ENCODE measurements at places on chromosomes 5 and 9.

DNA sequence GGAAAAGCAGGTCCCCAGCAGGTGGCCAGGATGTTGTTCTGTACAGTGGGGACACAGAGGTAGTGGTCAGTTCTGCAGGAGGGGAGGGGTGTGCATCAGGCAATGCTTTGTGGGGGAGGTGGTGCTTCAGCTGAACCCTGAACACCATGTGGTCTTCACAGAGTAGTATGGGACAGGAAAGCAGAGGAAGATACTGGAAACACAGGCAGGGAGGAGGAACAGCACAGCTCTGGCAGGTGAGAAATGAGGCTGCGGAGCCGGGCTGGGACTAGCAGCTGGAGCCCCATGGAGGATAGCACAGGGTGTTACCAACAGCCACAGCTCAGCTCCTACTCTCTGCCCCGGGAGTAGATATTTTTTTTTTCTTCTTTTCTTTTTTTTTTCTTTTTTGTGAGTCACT is 161.5 kb downstream of the ENTREP1 start:
- DNase-seq: no peak

GRCh38 chr5:157248821-157249470 is 17.0 kb upstream of the CYFIP2 start:
- no peak for DNase-seq

- DNase-seq: no peak
Observed at GRCh38 chr9:122848256-122848943, 20.0 kb upstream of the PDCL start.

DNA sequence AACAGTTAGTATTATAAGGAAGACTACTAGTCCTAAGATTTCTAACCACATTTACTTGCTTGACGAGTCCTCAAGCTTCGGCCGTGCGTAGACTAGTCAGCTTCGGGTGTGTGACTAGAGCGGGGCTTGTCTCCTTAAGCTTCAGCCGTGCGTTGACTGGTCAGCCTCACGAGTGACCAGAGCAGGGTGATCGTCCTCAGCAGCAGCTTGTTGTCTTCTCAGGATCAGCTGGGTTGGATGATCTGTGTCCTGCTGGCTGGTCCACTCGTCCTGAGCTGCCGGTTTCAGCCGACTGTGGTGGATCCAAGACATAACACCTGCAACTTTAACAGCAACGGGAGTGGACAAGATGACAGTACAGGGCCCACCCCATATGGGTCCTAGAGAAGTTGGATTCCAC is 16.7 kb downstream of the CEL start:
- DNase-seq: no peak

DNA sequence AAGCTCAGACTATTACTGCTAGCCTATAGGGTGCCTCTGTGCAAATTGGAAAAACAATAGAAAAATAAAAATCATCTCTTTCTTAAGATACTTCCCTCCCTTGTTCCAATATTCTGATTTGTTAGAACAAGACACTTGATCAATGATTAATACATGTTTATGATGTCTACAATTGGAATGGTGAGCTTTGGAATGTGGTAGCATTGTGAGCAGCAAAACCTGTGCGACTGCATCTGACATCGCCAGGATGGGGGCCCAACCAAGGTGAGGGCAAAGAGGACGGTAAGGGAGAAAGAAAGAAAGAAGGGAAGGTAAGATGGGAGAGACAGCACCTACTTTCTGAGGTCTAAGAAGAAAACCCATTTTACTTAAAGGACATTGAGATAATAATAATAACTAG is 183.0 kb upstream of the TRIM32 start:
- DNase-seq: no peak

DNA sequence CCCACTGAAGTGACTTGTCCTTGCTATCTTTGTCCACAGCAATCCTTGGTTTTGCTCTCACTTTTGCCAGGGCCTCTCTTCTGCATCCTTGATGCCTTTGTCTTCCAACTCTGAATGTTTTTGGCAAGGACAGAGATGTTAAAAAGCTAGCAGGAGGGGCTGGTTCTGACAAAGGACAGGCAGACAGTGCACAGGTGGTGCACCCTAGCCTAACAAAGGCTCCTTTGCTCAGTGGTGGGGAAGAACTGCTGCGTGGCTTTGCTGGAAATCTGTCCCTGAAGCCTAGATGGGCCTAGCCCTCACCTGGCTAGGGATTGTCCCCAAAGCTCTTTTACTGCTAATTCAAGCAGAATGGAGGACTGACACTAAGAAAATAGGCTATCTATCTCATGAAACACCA is 233.5 kb downstream of the MAN2A1 start:
- no peak for DNase-seq

DNA sequence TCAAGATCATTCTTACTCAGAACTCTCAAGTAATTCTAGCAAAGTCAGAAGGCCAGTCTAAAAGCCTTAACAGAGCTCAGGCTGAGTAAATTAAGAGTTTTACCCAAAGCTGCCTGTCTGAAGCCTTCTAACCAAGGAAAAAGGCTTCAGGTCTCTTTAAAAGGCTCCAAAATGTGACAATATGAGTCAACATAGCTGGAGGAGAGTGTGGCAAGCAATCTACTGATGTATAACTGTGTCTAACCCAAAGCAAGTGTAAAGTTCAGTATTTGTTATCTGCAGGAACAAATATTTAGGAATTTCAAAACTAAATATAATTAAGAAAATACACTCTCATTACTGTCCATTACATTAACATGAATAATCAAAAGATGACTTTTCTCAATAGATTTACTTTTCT is 11.0 kb downstream of the ZBTB5 start:
- DNase-seq: no peak

DNA sequence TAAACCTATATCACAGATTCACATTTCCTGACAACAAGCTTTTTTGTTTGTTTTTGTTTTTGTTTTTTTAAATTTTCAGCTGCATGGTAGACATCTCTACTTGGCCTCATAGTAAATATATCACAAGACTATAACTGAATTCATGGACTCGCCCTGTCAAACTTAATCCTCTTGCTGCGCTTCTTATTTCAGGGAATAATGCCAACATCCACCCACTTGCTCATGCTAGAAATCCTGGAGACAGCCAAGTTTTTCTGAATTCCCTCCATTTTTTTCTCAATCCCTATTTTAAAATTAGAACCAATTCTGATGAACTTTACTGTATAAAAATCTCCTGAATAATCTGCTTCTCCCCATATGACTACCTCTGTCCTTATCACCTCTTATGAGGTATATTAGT is 283.6 kb upstream of the RPS23 start:
- no peak for DNase-seq

- no peak for DNase-seq
Observed at GRCh38 chr9:37032713-37033112, 1.4 kb downstream of the PAX5 start.

DNA sequence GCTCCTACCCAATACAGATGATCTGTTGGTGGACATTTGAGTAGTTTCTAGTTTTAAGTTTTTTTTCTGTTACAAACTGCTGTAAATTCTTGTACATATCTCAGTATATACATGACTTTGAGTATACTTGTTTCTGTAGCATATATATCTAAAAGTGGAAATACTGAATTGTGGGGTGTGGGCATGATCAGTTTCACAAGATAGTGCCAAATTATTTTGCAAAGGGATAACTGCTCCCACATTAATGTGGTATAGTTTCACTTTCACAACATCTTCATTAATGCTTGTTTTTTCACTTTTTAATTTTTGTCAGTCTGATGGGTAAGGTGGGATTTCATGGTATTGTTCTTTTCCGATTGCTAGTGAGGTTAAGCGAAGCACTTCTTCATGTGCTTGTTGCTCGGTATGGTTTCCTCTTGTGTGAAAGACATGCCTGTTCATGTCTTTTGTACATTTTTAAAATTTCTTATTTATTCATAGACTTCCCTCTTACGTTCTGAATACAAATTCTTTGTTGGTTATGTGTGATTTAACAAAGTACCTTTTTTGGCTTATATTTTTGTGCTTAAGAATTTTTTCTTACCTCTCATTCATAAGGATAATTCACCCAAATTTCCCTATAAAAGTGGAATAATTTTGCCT is 103.5 kb downstream of the CDC42SE2 start:
- DNase-seq: no peak

DNA sequence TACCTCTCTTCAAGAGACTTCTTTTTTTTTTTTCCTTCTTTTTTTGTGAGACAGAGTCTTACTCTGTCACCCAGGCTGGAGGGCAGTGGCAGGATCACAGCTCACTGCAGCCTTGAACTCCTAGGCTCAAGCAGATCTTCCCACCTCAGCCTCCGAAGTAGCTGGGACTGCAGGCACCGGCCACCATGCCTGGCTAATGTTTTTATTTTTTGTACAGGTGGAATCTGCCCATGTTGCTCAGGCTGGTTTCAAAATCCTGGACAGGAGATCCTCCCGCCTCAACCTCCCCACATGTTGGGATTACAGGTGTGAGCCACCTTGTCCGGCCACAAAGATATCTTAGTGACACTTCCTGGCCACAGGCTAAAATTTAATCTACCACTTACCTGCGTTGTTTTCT is 42.9 kb upstream of the F2RL1 start:
- DNase-seq: no peak

- DNase-seq: no peak
Observed at GRCh38 chr5:33237471-33237870, 203.3 kb upstream of the TARS1 start.

GRCh38 chr5:157162919-157163510 is 3.0 kb downstream of the GARIN3 start:
- no peak for DNase-seq

GRCh38 chr9:135552698-135553171 is 6.8 kb downstream of the OBP2A start:
- no peak for DNase-seq

DNA sequence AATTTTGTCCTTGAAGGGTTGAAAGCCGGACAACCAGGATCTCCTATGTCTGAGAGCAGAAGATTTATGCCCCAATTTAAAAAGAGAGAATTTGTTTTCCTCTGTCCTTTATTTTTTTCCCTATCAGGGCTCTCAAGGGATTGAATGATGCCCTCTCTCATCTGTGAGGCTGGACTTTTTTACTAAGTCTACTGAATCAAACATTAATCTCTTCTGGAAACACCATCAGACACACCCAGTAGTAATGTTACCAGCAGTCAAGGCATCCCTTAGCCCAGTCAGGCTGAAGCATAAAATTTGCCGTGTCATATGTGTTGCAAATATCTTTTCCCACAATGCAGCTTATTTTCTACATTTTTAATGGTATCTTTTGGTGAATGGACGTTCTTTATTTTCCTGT is 1497.9 kb downstream of the MAT2B start:
- DNase-seq: no peak

GRCh38 chr9:68505681-68506409 is 34.8 kb downstream of the TMEM252 start:
- DNase-seq: no peak

DNA sequence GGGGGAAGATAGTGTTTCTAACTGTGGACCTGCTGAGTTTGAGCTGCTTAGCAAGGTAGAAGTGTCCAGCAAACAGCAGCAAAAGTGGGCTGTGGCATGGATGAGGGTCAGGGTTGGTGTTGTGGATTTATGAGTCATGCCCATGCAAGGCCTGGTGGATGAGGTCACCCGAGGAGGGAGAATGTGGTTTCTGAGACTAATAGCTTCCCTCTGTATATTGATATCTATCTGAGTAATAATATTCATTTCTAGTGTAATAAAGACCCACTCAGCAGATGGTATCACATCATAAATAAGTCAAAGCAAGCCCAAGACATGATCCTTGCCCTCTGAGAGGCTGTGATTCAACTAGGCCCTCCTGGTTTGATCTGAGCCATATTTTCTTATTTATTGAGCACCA is 597.8 kb upstream of the CLINT1 start:
- no peak for DNase-seq

DNA sequence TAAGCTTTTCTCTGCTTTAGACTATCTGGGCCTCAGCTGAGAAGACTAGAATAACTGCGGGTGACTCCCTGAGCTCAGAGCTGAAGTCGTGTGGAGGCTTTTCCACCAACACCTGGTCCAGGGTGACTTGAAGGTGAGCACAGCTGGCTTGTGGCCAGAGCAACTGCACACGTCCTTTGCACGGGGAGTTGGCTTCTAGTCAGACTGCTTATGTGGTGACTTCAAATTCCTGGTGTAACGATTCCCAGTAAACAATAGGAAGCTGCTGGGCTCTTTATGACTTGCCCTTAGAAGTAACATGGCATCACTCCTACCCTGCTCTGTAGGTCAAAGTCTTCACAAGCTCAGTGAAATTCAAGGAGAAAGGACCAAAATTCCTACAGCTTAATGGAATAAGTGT is 800.6 kb upstream of the CDH6 start:
- DNase-seq: no peak

- no peak for DNase-seq
Observed at GRCh38 chr5:102971676-102972293, 148.2 kb downstream of the GIN1 start.

DNA sequence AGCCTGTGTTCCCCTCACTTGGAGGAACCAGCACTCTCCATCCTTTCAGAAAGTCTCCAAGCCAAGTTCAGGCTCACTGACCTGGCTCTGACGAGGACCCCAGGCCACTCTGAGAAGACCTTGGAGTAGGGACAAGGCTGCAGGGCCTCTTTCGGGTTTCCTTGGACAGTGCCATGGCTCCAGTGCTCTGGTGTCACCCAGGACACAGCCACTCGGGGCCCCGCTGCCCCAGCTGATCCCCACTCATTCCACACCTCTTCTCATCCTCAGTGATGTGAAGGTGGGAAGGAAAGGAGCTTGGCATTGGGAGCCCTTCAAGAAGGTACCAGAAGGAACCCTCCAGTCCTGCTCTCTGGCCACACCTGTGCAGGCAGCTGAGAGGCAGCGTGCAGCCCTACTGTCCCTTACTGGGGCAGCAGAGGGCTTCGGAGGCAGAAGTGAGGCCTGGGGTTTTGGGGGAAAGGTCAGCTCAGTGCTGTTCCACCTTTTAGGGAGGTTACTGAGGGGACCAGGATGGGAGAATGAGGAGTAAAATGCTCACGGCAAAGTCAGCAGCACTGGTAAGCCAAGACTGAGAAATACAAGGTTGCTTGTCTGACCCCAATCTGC is 4.7 kb upstream of the NUP214 start:
- DNase-seq: no peak

DNA sequence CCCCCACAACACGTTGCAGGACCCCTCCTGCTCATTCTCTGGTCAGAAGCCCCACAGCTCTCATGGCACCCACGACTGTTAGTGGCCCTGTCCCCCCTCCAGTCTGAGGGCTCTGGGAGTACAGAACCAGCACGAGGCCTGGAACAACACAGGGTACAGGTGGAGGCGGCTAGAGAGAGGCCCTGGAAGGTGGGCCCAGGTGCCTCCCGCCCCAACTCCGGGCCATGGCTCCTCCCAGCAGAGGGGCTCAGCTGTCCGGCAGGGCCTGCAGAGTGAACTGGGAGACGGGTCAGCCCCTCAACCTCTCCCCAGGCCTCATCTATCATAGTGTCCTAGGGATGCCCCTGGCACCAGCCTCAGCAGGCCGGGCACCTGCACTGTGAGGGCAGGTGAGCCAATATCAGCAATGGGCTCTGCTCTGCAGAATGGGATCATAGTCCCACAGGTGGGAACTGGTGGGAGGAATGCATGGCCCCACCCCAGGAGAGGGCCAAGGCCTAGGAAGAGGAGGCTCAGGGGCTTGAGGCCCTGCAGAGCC is 58.6 kb downstream of the BARX1 start:
- DNase-seq: no peak

DNA sequence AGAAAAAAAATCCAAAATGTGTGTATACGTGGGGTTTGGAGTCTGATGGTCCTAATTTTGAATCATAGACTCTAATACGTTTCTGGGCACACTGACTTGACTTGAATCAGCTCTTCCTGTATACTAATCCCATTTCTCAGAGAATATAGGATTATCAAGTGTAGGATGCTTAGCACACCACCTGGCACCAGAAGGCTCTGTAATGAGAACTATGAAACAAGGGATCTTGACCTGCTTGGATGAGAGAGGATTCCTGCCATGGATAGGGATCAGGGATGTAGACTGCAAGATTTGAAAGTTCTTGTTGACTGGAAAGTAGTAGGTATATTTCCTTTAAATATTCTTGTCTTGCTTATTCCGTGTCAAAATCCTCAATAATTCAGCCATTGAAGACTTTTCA is 7.8 kb downstream of the HSPA4 start:
- no peak for DNase-seq
